Mesenteric fat pad (tissue), 1 donor: ENCODE measurements at places on chromosomes 13 and 19. TPM values are rescaled to one million over a fixed set of nuclear protein-coding genes. Genes with fewer than 3 reads are reported as not detected.

CGB1 gene
- total RNA-seq: not detected

ERCC5 gene
- total RNA-seq: 43.8 TPM

PPM1N gene
- 1.1 TPM for total RNA-seq

ERICH6B gene
- not detected for total RNA-seq

ZNF77 gene
- 3.1 TPM for total RNA-seq

CNMD gene
- total RNA-seq: not detected
